ENCODE measurements at places on chromosomes 1 and 21.

DNA sequence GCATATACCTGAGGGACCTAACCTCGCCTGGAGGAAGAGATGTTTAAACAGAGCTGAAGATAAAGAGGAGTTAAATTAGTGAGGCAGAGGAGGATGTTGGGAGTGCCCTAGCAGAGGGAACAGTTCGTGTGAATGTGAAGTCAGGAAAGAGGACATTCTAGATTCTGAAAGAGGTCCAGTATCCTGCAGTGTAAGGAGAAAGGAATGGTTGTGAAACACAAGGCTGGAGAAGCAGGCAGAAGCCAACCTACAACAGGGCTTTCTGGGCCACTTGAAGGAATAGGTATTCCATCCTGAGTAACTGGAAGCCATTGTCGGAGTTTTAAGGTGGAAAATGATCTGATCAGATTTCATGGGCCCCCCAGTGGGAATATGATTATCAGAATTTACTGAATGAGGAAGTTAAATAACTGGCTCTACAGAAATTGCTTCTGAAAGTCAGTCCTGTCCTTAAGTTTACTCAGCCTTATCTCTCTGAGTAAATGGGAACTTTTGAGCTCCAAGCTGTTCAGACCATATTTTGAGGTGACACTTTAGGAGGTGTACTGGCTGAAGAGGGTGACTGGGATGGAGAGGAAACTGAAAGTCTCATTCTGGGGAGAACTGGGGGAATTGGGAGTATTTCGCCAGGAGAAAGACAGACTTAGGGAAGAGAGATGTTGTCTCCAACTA, 24.4 kb upstream of the FAAH start:
- DNase-seq, result no peak

DNA sequence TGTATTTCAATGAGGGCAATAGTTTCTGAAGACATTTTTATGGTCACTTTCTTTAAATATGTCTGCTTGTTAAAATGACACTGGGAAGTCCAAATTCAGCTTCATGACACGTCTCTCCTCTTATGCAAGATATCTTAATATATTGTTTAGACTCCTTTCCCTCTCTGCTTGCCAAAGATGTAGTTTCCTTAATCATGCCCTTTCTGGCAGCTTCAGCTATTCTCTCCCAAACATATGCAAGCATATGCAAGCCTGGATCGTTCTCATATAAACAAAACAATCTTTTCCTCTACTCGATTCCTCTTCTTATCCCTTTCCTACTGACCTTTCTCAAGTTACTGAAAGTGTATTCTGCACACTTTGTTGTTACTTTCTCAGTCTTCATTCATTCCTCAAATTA, 372.2 kb downstream of the PTBP2 start:
- DNase-seq, result no peak

DNA sequence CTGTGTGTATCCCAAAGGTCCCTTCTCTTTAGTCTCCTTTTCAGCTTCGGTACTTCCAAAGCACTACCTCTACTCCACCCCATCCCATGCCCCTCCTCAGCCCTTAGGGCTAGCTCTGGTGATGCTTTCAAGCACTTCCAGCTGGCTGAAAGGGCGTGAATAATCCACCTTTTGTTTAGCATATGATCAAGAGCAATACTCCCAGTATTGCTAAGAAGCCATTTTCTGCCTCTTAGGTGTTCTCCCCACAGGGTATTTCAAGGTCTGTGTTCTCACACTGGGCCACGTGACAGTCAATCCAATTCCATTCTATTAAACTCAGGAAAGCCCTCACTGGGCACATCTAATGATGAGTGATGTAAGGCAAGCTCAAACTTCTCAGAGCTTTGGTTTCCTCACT, 298.5 kb upstream of the PROX1 start:
- no peak for DNase-seq

GRCh38 chr1:37708471-37708870, 16.2 kb downstream of the CDCA8 start:
- DNase-seq, result no peak

DNA sequence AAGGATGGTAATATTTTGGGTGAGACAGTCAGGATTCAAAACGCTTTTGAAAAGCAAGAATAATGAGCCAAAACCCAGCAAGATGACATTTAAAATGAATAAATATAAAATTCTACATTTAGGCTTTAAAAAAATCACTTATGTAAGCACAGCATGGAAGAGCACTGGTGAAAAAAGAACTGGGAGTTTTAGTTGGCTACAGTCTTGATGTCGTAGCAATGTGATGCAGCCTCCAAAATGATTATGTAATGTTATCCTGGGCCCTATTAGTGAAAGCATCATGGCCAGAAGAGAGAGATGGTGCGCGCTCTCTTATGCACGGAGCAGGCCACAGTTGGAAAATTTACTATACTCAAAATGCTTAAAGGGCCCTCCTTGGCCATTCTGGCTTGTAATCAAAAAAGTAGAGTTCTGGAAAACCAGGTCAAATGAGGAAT, 5.1 kb downstream of the KCNJ9 start:
- no peak for DNase-seq

GRCh38 chr1:28887835-28888682, 26.3 kb upstream of the EPB41 start:
- DNase-seq, result peak; percentile 31

- DNase-seq, result no peak
Observed at GRCh38 chr21:28817871-28818270, 174.8 kb downstream of the LTN1 start.

- no peak for DNase-seq
Observed at GRCh38 chr1:98516306-98516705, 145.2 kb upstream of the SNX7 start.

DNA sequence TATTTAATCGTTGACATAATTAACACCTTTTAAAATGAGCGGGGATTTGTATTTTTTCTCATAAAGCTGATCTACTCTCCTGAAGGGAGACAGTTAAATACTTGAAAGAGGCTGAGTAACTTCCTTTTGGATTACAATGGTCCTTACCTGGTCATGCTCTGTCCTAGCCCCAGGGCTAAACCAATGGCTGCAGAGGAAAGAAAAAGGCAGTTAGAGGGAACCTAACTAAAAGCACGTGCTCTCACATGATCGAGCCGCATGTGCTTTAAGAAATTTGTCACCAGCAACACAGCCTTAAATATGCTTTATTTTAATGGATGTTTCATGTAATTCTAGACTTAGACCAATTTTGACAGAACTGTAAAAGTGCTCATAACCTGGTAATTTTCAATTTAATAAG, 132.7 kb downstream of the GPATCH2 start:
- DNase-seq, result no peak

GRCh38 chr1:200428482-200429205, 18.8 kb upstream of the ZNF281 start:
- peak; percentile 46 for DNase-seq

GRCh38 chr1:27314169-27314568, 7.8 kb upstream of the TMEM222 start:
- DNase-seq, result no peak

DNA sequence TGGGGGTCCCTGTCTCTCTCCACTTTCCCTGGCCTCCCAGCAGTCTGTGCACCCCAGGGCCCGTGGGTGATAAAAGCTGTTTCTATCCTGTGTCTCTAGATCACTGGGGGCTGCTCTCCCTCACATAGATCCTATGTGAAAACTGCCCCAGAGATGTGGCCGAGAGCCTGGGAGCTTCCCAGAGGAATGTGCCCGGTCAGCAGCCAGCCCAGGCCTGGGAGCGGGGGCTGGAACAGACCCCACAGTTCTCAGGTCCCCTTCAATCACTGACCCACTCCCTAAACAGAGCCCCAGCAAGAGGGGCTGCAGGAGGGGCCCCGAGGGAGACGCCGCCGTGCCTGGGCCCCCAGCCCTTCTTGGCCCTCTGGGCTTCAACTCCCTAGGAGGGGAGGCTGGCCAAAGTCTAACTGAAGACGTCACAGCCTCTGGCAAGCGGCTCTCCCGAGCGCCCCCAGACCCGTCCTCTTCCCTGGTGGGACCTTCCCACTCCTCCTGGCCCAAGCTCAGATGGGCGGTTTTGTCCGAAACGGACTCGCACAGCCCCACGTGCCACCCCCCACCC, 403 bp downstream of the MXRA8 start:
- no peak for DNase-seq

GRCh38 chr21:15144026-15144425, 79.2 kb upstream of the NRIP1 start:
- no peak for DNase-seq

- DNase-seq, result no peak
Observed at GRCh38 chr1:109634771-109635750, 15.4 kb downstream of the AMPD2 start.

DNA sequence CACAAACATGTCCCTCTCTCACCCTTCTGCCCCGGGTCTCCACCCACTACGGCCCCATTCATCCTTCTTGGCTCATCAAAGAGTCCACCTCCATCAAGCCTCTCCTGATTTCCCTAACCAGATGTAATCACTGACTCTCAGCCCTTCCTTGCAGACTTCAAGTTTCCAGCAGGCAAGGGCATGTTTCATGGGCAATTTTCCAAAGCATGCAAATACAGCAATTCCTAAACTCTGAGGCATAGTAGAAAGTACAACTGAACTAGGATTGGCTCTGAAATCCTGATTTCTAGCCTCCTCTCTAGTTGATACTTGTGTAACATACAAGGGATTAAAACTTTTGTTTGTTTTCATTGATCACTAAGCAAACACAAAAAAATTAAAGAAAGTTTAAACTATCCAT, 109.1 kb upstream of the GADD45A start:
- no peak for DNase-seq

DNA sequence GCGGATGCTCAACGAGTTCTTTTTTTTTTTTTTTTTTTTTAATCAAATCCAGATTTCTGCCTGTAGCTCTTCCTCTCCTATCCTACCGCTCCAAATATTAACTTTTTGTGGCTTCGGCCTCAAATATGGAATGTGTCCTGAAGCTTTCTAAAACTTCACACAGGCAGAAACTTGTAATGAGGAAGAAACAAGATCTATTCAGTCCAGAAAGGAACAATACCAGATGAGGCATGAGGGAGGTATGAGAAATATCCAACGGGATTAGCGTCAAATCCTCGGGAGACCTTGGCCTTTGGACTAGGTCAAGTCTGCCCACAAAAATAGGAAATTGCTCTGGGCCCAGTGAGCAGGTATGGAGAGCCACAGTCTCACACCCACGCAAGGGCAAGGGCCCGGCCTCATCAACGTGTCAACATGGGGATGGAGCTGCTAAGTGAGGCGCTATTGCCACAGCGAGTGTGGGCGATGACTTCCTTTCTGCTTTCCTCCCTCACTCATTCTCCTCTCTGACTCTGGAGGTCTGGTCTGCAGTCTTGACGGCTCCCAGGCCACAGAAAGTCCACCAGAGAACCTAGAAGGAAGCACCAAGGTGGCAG, 66.6 kb downstream of the BCAR3 start:
- peak; percentile 16 for DNase-seq

GRCh38 chr1:48693674-48694320, 82.9 kb downstream of the BEND5 start:
- no peak for DNase-seq

- DNase-seq, result no peak
Observed at GRCh38 chr1:240508950-240509349, 103.0 kb downstream of the GREM2 start.

DNA sequence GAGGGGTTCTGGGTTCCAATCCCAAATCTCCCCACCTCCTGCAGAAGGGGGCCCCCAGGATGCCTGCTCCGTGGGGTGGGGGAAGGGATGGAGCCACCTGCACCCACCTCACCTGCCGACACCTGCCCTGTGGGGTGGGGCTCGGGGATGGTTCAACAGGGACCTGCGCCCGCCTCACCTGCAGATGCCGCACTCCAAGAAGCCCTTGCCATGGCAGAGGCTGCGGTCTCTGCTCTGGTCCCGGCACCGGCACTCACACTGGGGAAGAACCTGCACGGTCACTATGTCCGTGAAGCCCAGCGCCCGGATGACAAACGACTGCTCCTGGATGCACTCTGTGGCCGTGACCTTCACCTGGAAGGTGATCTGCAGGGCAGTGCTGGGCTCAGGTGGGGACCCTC, 18.1 kb upstream of the PTTG1IP start:
- no peak for DNase-seq

DNA sequence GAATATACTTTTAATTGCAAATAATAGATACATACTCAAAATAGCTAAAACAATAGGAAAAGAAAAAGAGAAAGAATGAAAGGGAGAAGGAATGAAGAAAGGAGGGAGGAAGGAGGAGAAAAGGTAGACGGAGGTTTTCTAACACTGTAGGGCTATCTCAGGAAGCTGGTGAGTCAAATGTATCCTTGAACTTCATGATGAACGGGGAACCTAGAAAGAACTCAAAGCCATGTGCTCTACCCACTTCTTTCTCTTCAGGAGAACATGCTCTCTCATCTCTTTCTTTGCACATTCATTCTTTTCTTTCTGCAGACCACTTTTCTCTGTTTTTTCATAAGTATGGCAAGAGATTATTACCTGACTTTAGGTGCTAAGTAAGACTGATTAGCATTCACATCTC, 37.3 kb upstream of the ZNF644 start:
- DNase-seq, result no peak

- no peak for DNase-seq
Observed at GRCh38 chr1:155081472-155082300, 3.0 kb downstream of the EFNA3 start.

GRCh38 chr1:116002781-116003420, 26.6 kb downstream of the SLC22A15 start:
- DNase-seq, result no peak

GRCh38 chr1:30550365-30551220, 172.8 kb downstream of the MATN1 start:
- DNase-seq, result no peak

- DNase-seq, result peak; percentile 93
Observed at GRCh38 chr1:150613061-150613920, 16.1 kb downstream of the ENSA start.

DNA sequence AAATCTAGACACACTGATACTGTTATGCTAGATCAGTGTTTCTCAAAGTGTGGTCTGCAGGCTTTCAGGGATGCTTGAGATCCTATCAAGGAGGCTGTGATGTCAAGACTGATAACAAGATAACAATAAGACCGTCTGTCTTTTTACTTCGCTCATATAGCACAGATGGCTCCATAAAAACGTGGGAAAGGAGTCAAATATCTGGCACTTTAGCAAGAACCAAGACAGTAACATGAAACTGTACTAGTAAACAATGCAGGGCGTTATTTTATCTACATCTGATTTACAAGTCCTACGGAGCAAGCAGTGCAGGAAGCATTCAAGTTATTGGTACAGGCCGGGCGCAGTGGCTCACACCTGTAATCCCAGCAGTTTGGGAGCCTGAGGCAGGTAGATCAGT, 3.6 kb upstream of the SPRR3 start:
- no peak for DNase-seq

- DNase-seq, result no peak
Observed at GRCh38 chr1:53288002-53288789, 39.7 kb downstream of the LRP8 start.

- DNase-seq, result no peak
Observed at GRCh38 chr1:48175116-48175515, 47.4 kb upstream of the SLC5A9 start.
